ENCODE measurements at places on chromosomes 2 and 18.

- DNase-seq = no peak
Observed at GRCh38 chr2:220310451-220310861, 683.0 kb downstream of the SLC4A3 start.

DNA sequence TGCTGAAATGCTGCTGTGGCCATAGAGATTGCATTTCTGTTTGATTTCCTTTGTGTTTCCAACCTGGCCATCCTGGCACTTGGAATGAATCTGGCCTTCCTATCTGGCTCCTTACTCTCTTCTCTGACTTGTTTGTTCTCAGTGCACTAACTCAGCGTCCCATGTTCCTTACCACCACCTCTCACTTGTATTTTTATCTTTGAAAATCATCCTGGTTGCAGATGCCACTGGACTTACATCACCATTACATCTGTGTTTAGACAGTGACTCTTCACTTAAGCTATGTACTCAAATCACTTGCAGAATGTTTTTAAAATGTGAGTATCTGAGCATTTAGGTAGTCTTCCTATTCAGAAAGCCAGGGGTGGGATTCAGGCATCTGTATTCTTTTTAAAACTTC is 239.5 kb downstream of the WDR7 start:
- DNase-seq = no peak

DNA sequence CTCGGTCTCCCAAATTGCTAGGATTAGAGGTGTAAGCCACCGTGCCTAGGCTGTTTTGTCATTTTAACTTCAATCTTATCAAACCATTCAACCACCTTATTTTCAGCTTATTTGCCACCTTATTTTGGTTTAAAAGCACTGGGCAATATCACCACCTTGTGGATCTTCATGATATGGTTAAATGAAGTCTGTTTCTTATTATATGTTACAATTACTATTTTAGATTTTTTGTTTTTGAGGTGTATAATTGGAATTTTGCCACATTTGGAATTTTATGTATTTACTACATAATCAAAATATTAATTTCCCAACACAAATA is 43.8 kb upstream of the SCN9A start:
- no peak for DNase-seq

- DNase-seq = no peak
Observed at GRCh38 chr18:31965316-31965970, 22.5 kb upstream of the TRAPPC8 start.

DNA sequence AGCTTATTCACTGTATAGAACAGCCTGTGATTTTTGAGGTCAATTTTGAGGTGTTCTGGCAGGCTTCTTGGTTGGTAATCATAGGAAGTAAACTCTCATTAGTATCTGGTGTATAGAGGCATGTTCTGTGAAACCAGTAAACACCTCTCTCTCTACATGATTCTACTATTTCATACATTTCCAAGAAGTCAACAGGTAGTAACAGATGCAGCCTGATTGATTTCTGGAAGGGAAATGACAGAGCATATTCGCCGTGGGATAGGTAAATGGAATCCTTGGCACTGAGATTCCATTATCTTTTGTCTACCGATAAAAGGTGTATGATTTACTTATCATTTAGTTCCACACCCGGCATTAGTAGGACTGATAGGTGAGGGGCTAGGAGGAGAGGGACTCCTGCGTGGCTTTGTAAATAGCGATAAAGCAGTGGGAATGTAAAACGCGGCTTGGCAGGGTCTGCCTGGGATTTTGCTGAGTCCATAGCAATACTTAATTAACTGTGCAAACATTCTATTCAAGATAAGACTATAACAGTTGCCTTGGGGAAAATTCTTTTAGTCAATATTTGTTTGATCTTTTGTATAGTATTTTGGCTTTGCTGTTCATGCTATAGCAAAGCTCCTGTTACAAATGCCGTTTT is 32.3 kb downstream of the LYPD6B start:
- DNase-seq = no peak

All from nucleus accumbens (tissue), 56 donors.